Adipocyte (in vitro differentiated cells): ENCODE measurements at places on chromosomes 12 and 14.

- DNase-seq, result no peak
Observed at GRCh38 chr14:104250175-104250574, 111.8 kb downstream of the KIF26A start.

DNA sequence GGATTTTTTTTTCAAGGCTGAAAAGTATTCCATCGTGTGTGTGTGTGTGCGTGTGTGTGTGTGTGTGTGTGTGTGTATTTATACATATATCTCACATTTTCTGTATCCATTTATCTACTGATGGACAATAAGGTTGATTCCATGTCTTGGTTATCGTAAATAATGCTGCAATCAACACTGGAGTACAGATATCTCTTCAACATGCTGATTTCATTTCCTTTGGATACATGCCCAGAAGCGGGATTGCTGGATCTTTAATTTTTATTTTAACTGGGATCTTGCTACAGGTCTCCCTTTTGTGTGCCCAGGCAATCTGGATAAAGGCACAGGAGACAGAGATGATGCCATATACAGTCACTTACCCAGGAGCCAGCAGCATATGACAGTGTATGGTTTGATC, 338.1 kb downstream of the SOX5 start:
- DNase-seq, result no peak

DNA sequence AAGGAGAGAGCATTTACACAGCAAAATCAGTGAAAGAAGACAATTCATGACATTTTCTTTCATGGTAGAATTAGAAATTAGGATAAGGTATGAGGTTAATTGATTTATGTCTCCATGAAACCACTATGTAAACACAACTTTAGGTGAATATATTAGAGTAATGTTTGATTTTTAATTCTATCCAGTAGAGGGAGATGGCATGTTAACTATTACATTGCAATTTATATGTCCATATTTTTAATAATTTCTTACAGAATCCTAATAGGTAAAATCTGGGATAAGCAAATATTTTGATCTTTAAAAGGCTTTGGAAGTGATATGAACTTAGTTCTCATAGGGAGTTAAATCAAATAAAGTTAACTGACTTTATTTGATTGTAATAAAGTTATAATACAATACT, 373.4 kb upstream of the PDE3A start:
- DNase-seq, result peak; percentile 31

- DNase-seq, result no peak
Observed at GRCh38 chr12:133058203-133059113, 21.1 kb downstream of the ZNF84 start.

DNA sequence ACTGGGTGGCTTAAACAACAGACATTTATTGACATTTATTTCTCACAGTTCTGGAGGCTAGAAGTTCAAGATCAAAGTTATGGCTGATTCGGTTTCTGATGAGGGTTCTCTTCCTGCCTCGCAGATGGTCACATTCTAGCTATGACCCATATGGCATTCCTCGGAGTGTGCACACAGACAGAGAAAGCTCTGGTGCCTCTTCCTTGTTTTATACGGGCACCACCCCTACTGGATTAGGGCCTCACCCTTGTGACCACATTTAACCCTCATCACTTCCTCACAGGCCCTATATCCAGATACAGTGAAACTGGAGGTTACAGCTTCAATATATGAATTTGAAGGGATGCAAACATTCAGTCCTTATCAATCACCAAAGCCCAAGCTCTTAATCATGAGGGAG, 77.0 kb upstream of the OVCH1 start:
- no peak for DNase-seq

DNA sequence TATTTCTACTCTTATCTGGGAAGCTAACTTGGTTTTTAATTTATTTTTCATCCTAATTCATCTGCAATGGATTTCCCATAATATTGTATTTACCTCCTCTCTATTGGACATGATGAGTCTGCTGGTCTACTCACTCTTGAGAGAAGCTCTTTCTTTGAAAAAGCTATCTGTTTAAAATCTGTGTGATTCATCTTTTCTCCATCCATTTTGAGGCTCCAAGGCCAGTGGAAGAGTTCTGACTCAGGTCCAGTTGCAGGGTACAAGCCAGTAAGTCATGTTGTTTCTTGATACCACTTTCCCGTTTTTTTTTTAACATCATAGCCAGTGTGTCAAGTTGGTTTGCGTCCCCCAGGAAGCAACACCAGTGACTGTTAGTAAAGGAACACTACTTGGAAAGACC, 160.3 kb upstream of the BMP4 start:
- peak; percentile 33 for DNase-seq

DNA sequence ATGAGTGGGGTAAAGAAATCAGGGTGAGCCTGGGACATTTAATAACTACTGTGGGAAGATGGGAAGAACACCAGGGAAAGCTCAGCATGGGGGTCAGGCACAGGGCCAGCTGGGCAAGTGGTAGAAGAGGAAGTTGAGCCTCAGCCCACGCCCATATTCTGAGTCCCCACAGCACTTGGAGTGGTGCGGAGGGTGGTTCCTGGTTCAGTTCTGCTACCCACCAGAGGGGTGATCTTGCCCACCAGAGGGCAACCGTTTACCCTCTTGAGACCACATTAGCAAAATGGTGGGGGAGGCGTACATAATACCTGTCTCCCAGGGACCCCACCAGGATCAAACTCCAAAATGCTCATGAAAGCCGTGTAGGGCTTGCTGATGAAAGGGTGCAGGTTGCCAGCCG, 16.8 kb upstream of the ANKRD33 start:
- DNase-seq, result no peak

DNA sequence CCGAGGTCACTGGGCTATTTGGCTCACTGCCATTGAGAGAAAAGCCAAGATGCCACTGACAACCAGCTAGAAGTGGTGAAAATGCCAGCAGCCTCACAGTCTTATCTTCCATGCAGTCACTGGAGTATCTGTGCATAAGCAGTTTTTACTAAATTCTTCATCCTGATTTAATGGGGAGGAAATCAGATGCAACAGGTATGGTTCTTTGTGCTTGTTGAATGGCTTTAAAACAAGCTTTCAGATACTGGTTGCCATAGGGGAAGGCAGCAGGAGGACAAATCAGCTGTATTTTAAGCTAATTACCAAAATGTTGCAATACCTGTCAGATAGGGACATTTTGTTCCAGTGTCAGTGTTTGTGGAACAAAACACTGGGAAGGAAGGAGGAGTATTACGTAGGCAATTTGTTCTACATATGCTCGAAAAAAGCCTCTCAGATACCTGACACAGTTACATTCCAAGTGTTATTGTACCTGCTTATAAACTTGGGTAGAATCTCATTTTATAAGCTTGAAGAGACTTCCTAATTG, 54.1 kb upstream of the ARHGAP5 start:
- DNase-seq, result peak; percentile 57

- DNase-seq, result peak; percentile 21
Observed at GRCh38 chr14:68094752-68095151, 275.2 kb downstream of the RAD51B start.

GRCh38 chr14:73022051-73022450, 4.9 kb downstream of the ZFYVE1 start:
- no peak for DNase-seq

GRCh38 chr14:102867826-102868580, 54.5 kb upstream of the AMN start:
- no peak for DNase-seq

DNA sequence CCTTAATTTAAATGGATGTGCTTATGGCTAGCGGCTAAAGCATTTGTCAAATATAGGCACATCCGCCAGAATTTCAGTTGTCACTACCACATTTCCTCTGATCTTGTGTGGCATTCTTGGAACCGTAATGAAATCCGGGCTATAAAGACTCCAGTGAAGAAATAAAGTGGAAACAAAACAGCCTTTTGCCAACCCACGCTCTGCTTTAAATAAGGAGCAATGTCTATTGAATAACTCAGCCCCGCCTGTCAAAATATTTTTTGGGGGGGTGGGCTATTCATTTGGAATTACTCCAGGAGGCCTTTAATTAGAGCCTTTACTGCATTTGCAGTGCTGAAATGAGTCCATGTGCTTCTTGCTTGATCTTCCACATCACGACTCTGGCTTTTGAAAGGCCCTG, 179.6 kb upstream of the RPH3A start:
- no peak for DNase-seq
